Renal pelvis (tissue), 12 donors: ENCODE measurements at places on chromosomes 16 and 17. TPM values are rescaled to one million over a fixed set of nuclear protein-coding genes. Genes with fewer than 3 reads are reported as not detected.

PRKCA gene
- polyA plus RNA-seq = 32.7 TPM

OR4D1 gene
- polyA plus RNA-seq = 0.04 TPM

CCL2 gene
- polyA plus RNA-seq = 15.7 TPM

CD300LB gene
- 0.24 TPM for polyA plus RNA-seq

KRTAP4-3 gene
- not detected for polyA plus RNA-seq

PIPOX gene
- polyA plus RNA-seq = 8.9 TPM

PTX4 gene
- not detected for polyA plus RNA-seq

GP2 gene
- polyA plus RNA-seq = 7.9 TPM

CES3 gene
- polyA plus RNA-seq = 2.4 TPM

ENDOV gene
- 48.3 TPM for polyA plus RNA-seq

MLLT6 gene
- polyA plus RNA-seq = 74.2 TPM

NHERF2 gene
- 169 TPM for polyA plus RNA-seq

SLC9A5 gene
- polyA plus RNA-seq = 6.3 TPM

TGFB1I1 gene
- 54.9 TPM for polyA plus RNA-seq

C1QTNF8 gene
- not detected for polyA plus RNA-seq

HOXB7 gene
- 53.4 TPM for polyA plus RNA-seq

NOD2 gene
- 0.23 TPM for polyA plus RNA-seq

MYL4 gene
- 3.9 TPM for polyA plus RNA-seq

CBFA2T3 gene
- polyA plus RNA-seq = 3.6 TPM

SLC6A2 gene
- polyA plus RNA-seq = 0.09 TPM

TMC8 gene
- 2.1 TPM for polyA plus RNA-seq

CHST6 gene
- polyA plus RNA-seq = 1.1 TPM

SMYD4 gene
- polyA plus RNA-seq = 20.8 TPM

CCL5 gene
- 1.4 TPM for polyA plus RNA-seq

SEBOX gene
- not detected for polyA plus RNA-seq

KRT24 gene
- polyA plus RNA-seq = 0.09 TPM

SEZ6 gene
- polyA plus RNA-seq = 0.22 TPM

SOX15 gene
- 3.7 TPM for polyA plus RNA-seq

PHKG2 gene
- polyA plus RNA-seq = 40.7 TPM

PITPNM3 gene
- 10.0 TPM for polyA plus RNA-seq

KRT17 gene
- polyA plus RNA-seq = 4.8 TPM

ALOX15B gene
- polyA plus RNA-seq = 1.2 TPM

ARL5C gene
- 0.34 TPM for polyA plus RNA-seq

WFDC1 gene
- polyA plus RNA-seq = 2.5 TPM

MAP1LC3B gene
- polyA plus RNA-seq = 61.7 TPM

FZD2 gene
- 48.9 TPM for polyA plus RNA-seq

HSPB9 gene
- 0.30 TPM for polyA plus RNA-seq

RNF112 gene
- 0.96 TPM for polyA plus RNA-seq

GPR179 gene
- polyA plus RNA-seq = 0.16 TPM
